Activated CD4-positive, alpha-beta T cell treated with anti-CD3 and anti-CD28 coated beads for 36 hours (primary cell): ENCODE measurements at places on chromosomes 5 and 9.

GRCh38 chr9:133106511-133107244, 14.4 kb downstream of the RALGDS start:
- DNase-seq: no peak

GRCh38 chr9:2725898-2726649, 8.8 kb downstream of the KCNV2 start:
- DNase-seq: no peak

DNA sequence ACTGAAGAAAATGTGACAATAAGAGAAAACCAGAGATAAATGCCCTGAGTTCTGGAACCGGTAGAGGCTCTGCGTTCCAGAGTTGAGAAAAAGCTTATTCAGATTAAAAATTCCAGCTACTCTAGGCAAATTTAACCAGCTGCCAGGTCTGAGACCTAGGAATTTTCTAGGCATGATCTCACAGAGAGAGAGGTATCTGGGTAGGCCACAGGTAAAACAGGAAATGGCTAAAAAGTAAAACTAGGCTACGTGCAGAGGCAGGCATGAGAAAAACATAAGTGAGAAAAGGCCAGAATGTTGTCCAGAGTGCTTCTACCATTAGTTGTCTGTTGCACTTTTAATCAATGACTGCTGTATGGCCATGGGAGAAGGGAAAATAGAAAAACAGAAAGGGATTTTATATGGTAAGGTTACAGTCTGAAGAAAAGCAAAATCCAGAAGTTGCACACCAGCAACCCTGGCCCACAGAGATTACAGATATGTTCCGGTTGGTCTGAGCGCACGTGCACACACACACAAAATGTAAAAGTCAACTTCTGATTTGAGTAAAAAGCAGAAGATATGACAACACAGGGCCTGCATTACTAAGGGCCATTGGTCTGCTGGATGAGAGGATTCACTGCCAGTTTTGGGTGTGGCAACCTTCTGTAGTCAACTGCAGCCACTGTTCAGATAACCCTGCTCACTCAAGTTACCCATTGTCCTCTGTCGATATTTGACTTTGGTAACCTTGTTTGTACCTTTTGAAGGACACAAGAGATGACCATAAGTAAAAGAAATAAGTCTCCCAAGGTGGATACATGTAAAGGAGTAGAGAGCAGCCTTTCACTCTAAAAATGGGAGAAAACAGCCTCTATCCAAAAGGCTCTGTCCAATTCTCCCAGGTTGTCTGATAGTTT, 266.0 kb downstream of the DTWD2 start:
- DNase-seq: no peak

- no peak for DNase-seq
Measured at GRCh38 chr9:101271102-101271501, 113.7 kb downstream of the BAAT start.

DNA sequence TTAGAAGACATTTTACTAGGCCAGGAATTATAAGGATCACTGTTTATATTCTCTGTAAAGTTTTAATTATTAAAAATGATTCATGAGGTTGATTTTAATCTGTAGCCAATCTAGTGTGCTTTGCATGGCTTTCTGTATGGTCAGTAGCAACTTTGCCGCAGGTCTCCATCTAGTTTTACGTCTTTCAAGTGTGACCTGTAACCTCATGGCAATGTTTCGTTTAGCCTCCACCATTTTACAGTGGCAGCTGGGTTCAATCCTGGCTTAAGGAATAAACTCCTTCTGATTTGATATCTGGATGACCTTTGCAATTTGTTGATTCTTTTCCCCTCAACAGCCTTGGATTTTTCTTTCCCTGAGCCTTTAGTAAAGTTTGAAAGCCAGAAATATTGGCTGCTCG, 434.5 kb upstream of the CDH9 start:
- DNase-seq: no peak

- no peak for DNase-seq
Measured at GRCh38 chr9:83526901-83527300, 11.3 kb downstream of the FRMD3 start.

GRCh38 chr9:110751971-110752370, 83.4 kb downstream of the MUSK start:
- DNase-seq: no peak

- DNase-seq: no peak
Measured at GRCh38 chr5:171701100-171701541, 84.5 kb upstream of the SMIM23 start.

GRCh38 chr9:38384990-38385848, 7.3 kb upstream of the ALDH1B1 start:
- DNase-seq: no peak

- DNase-seq: no peak
Measured at GRCh38 chr5:118224546-118224945, 763.8 kb downstream of the DTWD2 start.

DNA sequence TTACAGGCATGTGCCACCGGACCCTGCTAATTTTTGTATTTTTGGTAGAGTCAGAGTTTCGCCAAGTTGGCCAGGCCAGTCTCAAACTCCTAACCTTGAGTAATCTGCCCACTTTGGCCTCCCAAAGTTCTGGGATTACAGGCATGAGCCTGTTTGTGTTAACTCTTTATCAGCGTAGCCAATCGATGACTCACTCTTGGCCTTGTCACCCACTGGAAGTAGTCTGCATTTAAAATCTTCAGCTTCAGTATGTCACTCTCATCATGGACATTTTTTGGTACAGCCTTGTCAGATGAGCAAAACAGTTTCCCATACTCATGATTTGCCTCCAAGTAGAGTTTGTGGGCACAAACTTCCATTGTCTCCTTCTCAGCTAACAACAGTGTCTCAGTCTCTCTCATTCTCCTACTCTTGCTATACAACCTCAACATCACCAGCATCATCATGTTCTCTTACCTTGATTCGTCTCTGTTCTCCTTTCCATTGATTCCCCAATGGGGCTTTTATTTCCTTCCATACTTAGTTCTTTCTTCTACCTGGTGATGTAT, 22.5 kb downstream of the MUSK start:
- DNase-seq: no peak

GRCh38 chr5:42806701-42807262, 4.9 kb downstream of the SELENOP start:
- DNase-seq: no peak

- DNase-seq: no peak
Measured at GRCh38 chr5:40775085-40775845, 19.5 kb upstream of the TTC33 start.

GRCh38 chr5:84265130-84265529, 119.5 kb downstream of the EDIL3 start:
- DNase-seq: no peak

GRCh38 chr9:27929841-27930240, 356.6 kb upstream of the C9orf72 start:
- no peak for DNase-seq

- DNase-seq: no peak
Measured at GRCh38 chr5:135387629-135387960, 11.4 kb downstream of the MACROH2A1 start.

GRCh38 chr9:94802793-94803192, 76.3 kb downstream of the AOPEP start:
- DNase-seq: peak; percentile 54

DNA sequence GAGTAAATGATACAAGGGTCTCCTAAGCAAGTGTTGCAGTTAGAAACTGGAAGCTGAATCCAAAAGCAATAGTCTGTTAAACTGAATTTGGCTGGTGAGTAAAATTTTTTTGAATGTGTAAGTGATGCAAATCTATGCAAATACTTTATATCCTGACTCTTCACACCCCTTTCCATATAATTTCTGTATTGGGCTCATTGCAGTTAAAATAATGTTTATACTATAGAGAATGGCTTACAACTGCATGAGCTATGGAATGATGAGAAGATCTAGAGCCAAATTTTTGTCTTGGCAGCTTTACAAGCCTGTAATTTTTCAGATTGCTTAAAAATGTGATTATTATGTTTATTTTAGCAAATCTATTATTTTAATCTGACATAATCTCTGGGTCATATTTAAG, 57.0 kb upstream of the GABRA1 start:
- DNase-seq: no peak

GRCh38 chr5:90558344-90559192, at the start of gene ADGRV1:
ADGRV1 (plus strand) TSS chr5:90558797; CDS start chr5:90558896, 99 bp downstream.
- DNase-seq: peak; percentile 23

- DNase-seq: no peak
Measured at GRCh38 chr9:94772639-94773303, 46.3 kb downstream of the AOPEP start.

- DNase-seq: no peak
Measured at GRCh38 chr5:24314106-24314505, 330.7 kb downstream of the CDH10 start.

DNA sequence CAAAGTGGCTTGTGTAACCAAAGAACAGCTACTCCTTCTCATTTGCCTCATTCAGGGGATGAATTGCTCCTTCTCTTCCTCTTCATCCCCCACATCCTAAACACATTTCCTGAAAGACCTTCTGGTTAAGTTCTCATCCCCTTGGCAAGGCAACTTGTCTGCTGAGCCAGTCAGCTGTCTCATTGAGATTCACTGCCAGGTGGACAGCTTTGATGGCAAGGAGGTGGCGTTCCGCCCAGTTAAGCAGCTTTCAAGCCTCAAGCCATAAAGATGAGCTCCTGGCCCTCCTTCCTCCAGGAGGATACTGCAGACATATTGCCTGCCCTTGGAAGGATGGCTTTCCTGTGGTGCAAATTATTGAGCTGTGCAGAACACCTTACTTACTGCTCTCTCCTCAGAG, 448.6 kb upstream of the MPDZ start:
- DNase-seq: no peak

- no peak for DNase-seq
Measured at GRCh38 chr9:7871977-7872730, 72.6 kb upstream of the DMAC1 start.

GRCh38 chr5:122902263-122902662, 56.9 kb downstream of the SNX24 start:
- DNase-seq: no peak

DNA sequence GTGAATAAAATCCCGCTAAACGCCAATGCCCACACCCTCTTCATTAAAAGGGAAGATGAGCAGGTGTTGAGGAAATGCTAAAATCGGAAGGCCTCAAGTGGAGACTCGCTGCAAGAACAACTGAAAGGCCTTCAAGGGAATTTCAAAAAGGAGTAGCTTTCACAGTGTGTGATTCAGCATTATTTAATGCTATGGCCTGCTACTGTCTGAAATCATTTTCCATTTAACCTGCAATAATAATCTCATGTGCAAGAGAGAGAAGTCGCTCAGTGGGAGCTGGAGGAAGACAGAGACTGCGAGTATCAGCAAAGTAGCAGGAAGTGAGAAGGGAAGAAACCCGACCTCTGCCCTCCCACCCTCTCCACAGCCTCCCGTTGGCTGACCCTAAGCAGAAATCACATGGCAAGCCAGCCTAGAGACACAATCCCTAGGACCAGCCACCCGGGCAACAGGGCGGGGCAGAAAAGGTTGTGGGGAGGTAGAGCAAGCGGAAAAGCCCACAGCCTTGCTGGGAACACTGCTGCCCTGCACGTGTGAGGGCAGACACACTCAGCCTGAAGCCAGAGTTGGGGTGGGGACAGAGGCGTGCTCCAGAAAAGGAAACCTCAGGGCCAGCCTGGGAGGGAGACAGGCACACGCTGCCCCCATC, 39.9 kb upstream of the CTSL start:
- no peak for DNase-seq

GRCh38 chr9:34310215-34310614, 18.9 kb downstream of the KIF24 start:
- DNase-seq: no peak

GRCh38 chr5:83368319-83368718, 103.2 kb upstream of the VCAN start:
- no peak for DNase-seq

DNA sequence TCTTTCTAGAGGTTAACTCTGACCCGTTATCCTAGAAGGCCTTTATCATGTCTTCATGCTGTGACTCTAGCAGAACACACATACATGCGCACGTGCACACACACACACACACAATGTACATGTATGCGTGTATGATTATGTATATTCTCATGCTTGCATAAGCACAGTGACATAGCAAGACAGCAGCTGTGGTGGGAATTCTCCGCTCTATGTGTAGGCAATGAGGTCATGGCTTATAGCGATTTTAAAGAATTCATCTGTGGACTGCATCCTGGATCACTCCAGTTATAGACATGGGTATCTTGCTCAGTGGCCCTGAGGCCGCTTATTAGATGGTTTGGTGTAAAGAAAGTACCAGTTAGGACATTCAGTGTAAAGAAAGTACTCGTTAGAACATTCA, 106.2 kb downstream of the FBXL7 start:
- no peak for DNase-seq

DNA sequence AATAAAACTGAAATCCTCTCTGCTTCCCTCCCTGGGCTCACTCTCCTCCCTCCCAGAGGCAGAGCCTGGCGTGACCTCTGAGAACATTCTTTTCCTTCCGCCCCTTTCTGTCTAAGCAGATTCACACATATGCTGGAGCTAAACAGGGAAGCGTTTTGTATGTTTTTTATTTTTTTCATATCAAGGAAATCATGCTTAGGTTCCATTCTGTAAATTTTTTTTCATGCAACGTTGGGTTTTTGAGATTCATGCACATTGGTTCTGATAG, 20.2 kb upstream of the BARHL1 start:
- no peak for DNase-seq

DNA sequence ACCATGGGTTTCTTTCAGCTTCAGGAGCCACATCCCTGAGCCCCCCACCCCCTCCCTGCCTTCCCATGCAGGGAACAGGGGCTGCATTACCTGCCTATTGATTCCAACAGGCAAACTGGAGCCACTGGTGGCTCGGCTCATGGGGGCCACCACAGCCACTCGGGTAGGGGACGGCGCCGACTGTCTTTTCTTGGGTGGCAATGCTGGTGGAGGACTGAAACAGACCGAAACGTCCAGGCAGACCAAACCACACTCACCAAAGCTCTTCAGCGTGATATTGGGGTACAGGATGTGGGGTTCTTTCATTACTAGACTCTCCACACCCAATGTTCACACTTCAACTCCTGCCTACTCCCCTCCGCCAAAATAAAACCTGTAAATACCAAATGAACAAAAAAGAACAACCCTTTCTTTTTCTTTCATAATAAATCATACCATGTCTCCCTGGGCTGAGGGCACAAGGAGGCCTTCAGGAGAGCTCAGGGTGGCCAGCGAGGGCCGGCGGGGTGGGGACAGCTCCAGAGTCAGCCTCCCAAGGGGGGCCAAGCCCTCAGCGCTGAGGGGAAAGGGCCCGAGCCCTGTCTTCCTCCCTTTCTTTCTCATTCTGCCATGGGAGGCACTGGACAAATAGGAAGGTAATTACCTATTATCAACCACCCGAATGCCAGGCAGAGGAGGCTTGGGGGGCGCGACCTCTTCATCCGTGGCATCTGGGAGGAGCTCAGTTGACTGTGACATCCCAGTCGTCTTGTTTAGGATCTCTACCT, 83.3 kb downstream of the PRRT1B start:
- DNase-seq: no peak

GRCh38 chr5:138240650-138241385, 27.7 kb upstream of the CDC23 start:
- DNase-seq: peak; percentile 28
